ENCODE measurements at places on chromosomes 3 and 15.

- DNase-seq: no peak
Measured at GRCh38 chr3:5226783-5227182, 39.3 kb downstream of the EDEM1 start.

DNA sequence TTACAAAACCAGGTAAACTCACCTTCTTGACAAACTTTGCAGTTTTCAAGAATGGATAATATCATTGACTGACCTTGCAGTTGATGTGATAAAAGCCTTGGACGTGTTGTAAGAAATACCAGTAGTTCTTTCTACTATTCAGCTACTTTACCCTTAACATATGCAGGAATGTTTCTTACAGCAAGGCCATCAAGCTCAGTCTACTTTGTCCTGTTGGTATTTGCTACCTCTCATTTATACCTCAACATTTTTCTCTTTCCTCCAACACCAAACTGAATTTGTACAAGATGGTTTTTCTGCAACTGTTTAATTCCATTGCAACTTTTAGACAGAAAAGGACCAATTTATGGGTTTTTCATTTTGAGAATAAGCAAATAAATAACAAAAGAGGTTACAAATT, 147.4 kb upstream of the BCHE start:
- no peak for DNase-seq

- no peak for DNase-seq
Measured at GRCh38 chr3:47407896-47408838, 27.3 kb downstream of the PTPN23 start.

DNA sequence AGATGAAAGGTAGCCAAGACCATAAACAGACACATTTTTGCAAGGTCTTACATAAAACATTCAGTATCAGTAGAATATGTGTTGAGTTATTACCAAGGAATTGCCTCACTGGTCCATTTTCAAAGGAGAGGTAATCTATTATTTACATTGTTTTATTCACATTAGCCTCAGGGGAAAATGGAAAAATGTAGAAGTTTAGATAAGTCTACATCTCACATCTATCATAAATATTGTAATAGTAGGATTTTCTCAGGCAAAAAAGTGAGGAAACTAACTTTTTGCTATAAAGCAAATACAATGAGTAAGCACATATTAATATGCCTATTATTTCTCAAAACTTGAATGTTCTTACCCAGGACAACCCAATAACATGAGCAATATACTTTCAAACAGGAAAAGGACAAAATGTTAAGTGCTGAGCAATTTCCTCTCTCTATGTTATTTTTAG, 184.6 kb upstream of the AGTR1 start:
- no peak for DNase-seq

DNA sequence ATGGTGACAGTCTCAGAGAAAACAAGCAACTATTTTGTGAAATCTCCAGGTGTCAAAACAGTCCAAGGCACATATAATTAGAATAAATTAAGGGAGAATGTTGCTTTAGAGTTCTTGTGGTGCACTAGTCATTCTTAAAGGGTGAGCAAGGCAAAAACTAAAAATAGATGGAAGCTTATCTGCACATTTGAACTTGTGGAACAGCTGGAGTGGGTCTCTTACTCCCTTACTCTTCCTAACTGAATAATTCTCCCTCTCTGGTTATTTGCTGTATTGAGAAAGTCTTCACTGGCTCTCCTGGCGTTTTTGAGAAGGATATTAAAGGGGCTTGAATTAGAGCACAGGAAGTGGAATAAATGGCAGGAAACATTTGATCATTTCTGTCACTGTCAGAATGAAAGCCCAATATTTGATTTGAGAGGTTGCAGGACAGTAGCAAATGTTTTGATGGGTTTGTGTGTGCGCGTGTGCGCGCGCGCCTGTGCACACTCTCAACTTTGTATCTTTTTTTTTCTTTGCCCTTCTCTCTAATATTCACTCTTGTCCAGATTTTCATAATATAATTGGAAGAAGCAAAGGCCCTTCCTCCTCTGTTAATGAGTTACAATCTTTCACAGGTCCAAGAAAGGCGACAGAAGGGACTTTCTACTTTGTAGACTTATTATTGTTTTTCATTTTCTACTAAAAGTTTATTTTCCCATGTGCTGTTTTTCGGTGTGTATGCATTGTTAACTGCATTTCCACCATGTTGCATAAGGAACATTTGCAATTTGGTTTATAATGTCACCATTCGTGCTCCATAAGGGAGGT, 40.9 kb downstream of the AKAP13 start:
- DNase-seq: no peak

- no peak for DNase-seq
Measured at GRCh38 chr3:20056725-20057611, 16.7 kb downstream of the KAT2B start.

DNA sequence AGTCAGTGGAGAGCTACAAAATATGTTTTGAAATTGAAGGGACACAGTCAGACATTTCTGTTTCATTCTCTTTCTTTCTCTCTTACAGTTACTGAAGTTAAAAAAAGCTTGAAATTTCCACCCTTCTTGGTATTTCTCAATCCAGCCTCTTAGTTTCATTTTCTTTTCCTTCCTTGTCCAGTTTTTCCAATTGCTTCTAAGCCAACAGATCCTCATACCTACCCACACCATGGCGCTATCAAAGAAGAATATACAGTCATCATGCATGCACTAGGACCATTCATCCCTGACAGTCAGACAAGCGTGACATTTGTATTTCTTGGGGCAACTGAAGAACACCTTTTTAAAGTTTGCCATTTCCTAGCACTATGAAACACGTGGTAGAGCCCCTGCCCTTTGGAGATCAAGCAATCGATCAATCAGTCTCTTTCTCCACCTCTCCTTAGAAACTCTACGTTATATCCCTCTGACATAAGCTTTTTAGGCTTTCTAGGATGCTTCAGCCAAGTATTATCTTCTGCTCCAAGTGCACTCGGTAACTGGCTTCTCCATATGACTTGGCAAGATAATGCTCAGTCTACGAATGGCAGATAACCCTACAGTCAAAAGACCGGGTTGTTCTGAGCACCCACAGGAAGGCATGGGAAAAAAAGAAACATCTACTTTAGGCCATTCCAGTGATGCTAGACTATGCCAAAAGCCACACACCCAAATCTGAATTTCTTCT, 65.4 kb downstream of the FBN1 start:
- DNase-seq: no peak

- no peak for DNase-seq
Measured at GRCh38 chr3:157786211-157786610, 283.0 kb upstream of the VEPH1 start.

DNA sequence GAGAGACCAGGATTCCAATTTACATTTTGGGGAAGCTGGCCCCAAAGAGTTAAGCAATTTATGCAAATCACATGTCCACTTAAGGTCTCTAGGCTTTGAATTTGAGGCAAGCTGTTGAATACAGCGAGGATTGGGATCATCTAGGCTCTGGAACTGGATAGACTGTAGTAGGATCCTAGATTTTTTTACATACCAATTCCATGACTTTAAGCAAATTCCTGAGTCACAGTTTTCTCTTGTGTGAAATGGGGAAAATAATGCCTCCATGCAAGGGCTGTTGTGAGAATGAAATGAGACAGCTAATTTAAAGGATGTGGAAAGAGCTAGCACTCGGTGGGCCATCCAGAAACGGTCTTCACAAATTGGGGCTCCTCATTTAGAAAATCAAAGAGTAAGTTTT, 103.4 kb downstream of the MINAR1 start:
- no peak for DNase-seq

DNA sequence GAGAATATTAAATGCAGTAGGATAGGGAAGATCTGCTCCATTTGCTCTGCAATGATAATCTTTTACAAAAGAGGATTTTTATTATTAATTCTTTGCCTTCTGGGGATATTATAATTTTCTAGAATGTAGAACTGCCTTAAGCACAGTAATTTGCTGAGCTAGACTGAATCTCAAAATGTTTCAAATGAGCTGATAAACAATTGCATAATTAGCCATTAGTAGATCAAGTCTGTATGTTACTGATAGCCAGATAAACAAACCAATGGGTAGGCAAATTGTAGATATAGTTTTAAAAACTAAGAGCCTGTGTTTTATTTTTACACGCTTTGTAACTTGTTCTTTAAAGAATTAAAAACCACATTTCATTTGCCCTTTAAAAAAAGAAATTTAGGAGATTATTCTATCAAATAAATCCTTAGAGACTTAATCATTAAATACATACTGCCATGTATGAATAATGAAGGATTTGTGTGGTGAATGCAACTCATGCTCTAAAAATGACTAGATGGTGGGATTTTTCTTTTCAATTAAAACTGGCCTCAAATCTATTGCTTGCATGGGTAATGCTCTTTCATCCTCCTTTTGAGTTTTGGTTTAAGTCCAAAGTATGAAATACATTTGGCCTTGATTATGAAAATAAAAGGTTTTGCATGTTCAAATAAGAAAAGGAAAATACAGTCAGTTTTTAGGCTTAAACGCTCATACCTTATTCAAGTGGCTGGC, 32.6 kb upstream of the NANOGP8 start:
- DNase-seq: no peak

GRCh38 chr3:192841428-192841827, 76.2 kb downstream of the MB21D2 start:
- no peak for DNase-seq

DNA sequence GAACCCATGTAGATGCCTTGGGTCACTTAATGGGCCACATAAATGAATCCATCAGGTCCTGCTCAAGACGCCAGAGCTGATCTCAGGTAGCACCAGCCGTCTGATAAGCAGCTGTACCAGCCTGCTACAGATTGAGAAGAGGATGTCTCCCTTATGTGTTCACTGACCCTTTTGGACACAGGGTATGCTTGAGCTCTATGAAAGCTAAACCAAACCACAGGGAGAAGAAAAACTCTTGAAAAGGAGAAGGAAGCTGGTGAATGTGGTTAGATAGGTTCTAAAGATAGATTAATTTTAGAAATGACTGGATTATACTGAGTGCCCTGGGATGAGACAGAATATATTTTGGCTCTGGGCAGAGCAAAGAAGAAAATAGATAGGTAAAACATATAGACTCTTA, 187.5 kb downstream of the SPATA16 start:
- DNase-seq: no peak

DNA sequence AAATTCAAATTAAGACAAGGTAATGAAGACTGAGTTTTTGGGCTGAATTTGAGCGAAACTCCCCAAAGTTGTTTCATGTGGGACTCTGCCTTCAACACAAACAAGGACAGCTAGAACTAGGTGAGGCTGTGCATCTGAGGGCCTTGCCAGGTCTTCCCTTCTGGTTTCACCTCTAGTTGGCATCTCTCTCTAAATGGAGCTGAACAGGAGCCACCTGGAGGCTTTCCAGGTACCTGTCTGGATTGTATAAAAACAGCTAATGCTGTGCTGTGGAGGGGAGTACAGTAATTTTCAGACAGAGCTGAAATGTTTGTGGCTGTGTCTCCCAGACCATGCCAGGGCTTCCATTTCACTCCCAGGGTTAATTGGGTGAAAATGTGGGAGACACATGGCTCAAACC, 27.1 kb downstream of the TRIM71 start:
- no peak for DNase-seq

GRCh38 chr3:124760601-124761000, 30.3 kb downstream of the UMPS start:
- DNase-seq: no peak

- no peak for DNase-seq
Measured at GRCh38 chr3:160566499-160566898, 1.1 kb upstream of the KPNA4 start.

DNA sequence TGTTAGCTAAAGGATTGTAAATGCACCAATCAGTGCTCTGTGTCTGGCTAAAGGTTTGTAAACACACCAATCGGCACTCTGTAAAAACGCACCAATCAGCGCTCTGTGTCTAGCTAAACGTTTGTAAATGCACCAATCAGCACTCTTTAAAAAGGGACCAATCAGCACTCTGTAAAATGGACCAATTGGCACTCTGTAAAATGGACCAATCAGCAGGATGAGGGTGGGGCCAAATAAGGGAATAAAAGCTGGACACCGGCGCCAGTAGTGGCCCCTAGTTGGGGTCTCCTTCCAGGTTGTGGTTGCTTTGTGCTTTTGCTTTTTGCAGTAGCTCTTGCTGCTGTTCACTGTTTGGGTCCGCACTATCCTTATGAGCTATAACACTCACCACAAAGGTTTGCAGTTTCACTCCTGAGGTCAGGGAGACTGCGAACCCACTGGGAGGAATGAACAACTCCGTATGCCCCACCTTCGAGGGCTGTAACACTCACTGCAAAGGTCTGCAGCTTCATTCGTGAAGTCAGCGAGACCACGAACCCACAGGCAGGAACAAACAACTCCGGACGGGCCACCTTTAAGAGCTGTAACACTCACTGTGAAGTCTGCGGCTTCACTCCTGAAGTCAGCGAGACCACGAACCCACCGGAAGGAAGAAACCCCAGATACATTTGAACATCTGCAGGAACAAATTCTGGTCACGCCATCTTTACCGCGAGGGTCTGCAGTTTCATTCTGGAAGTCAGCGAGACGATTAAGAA, 1.1 kb upstream of the SUCLG2 start:
- peak; percentile 42 for DNase-seq

GRCh38 chr15:33126559-33127290, 67.8 kb downstream of the FMN1 start:
- no peak for DNase-seq

DNA sequence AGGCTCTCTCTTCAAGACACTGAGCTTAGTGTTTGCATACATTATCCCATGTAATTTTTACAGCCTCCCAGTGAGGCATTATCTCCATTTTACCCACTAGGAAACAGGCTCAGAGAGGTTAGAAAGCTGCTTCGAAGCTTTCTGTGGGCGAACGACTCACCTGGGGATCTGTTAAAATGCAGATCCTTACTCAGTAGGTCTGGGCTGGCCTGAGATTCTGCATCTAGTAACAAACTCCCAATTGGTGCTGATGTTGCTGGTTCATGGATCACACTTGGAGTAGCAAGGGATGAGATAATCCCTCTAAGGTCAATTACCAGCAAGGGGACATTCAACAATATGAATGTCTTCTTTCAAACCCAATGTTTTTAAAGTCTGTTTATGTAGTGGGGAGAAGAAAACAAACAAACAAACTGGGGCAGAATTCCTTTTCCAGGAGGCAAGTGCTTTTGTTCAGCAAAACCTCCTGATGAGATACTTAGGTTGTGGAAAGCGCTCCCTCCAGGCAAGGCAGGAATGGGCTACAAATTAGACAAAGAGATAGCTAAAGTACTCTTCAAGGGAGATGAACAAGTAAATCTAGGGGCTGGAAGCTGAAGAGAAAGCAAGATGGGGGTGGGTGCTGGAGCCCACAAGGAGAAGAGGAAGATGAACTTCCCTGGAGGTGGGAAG, 311.9 kb downstream of the SHQ1 start:
- no peak for DNase-seq

DNA sequence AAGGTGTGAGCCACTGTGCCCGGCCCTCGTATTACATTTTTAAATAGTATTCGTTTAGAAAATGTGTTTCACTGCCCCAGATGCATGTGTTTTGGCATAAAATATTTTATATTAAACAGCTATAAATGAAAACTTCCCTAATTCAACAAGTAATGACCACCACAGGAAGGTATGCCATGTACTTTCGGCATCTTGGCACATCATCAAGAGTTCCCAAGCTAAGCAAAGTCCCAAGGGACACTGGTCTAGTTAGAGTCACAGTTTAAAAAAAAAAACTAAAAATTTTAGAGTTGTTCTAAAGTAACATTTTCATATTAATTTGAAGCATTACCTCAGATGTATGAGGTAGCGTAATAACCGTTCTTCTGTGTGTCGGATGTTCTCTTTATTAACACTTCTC, 15.6 kb upstream of the ARPP19 start:
- DNase-seq: no peak

- DNase-seq: no peak
Measured at GRCh38 chr3:105423397-105423796, 56.7 kb downstream of the ALCAM start.

- no peak for DNase-seq
Measured at GRCh38 chr15:81105545-81105944, 28.5 kb upstream of the CFAP161 start.

Data from stimulated activated CD8-positive, alpha-beta memory T cell treated with anti-CD3 and anti-CD28 coated beads, Interleukin-4, amount 100 ng/mL, for 1 hour (primary cell).